ENCODE measurements at places on chromosomes 7 and 10.

- DNase-seq: no peak
Measured at GRCh38 chr10:113681533-113682470, 2.1 kb downstream of the CASP7 start.

DNA sequence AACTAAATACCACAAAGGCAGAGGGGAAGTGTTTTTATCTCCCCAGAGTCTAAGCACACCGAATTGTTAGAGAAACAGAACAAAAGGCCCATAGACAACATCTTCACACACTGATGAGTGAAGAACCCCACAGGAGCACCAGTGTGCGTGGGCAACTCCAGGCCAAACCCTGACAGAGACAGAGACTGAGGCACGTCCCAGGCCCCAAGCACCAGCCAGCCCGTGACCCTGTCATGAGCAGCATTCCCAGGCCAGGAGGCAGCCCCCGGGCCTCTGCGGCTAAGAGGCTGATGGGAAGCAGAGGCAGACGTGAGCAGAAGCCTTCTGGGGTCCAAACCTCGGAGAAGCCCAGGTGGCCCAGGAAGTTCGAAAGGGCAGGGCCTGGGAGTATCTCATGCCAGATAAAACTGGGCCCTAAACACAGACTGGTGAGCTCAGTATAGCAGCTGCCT is 184.4 kb downstream of the TCERG1L start:
- no peak for DNase-seq

GRCh38 chr10:90746829-90747228 is 111.0 kb downstream of the HTR7 start:
- no peak for DNase-seq

DNA sequence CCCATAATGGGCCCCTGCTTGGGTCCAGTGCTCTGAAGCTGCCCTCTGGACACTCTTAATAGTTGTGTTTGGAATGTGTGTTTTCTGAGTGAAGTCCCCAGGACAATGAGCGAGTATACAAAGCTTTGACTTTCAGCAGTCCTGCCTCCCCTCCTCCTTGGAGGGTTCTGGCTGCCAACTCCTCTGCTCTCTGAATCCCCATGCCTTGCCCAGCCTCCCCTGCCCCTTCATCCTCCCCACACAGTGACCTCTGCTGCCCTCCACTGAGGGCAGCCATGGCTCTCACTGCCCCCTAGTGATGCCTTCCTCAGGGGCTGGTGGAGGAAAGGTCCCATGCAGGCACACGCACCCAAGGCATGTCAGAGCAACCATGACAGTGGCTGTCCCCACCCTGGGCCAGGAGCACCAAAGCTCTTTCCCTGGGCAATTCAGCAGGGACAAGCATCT is 40.9 kb downstream of the FRMPD2 start:
- no peak for DNase-seq

DNA sequence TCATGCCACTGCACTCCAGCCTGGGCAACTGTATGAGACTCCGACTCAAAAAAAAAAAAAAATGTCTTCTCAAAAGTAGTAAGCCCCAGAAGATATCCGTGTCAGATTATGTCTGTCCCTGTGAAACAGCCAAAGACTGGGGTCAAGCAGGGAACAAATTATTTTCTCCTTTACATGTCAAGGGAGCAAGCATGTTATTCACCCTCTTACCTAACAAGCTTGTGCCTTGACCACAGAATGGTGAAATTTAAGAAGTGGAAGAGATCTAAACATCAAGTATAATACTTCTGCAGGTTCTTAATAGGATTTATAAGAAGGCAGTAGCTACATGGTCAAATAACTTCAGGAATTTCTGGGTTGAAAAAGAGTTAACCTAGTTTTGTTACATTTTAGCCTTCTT is 187.9 kb downstream of the ZNF365 start:
- DNase-seq: no peak

DNA sequence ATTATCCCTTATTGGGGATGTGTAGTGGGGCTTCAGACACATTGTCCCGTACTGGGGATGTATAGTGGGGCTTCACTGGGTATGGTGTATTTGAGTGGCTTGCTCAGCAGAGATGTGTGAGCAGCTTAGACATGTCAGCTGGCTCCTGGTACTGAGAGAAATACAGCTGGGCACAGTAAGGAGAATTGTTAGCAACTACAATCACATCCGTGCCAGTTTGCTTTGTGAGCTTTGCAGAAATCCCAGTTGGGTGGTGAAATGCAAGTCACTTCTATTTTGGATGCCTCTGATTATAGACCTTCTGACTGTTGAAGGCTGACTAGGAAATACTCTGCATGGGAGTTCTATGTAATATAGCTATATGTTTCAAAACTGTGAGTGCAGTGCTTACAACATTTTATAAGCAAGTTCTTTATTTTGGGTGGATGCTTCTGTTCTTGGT is 10.8 kb downstream of the CCNY start:
- no peak for DNase-seq

- no peak for DNase-seq
Measured at GRCh38 chr7:155361947-155362346, 64.3 kb downstream of the INSIG1 start.

DNA sequence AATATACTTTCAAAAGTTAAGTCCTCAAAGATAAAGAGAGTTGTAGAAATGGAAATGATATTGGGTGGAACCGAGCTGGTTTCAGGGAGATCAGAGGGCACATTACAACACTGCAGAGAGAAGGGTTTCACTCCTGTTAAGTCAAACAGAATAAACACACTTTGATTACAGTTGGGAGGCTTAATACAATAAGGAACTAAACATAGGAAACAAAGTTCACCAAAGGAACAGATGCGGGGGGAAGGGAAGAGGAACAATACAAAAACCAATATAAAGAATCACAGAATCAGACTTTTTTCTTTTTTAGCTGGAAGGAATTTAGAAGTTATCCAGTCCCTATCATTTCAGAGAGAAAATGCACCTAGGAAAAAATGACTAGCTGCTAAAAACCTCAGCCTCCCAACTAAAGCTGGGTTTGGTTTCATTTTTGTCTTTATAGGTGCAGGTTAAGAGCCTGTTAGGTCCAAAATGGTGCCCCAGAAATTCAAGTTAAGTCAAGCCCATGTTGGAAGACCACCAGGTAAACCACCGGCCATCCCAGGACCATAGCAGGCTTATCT is 81.9 kb downstream of the DNMBP start:
- DNase-seq: no peak

DNA sequence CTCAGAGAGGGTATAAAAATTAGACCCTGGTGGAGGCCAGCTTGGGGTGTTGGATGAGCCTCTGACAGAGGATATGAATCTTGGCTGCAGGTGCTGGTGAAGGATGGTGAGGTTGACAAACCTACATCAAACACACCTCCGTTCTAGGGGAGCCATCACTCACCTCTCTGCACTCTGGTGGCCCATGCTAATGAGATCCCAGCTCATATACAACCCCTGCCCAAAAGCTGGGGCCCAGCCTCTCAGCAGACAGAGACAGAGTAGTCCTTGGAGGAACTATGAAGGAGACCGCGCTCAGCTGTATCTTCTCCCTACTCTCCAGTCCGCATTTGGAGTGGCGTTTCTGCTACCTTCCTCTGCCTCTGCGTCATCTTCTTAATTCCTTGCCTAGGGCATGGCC is 83.1 kb upstream of the SORCS3 start:
- no peak for DNase-seq

DNA sequence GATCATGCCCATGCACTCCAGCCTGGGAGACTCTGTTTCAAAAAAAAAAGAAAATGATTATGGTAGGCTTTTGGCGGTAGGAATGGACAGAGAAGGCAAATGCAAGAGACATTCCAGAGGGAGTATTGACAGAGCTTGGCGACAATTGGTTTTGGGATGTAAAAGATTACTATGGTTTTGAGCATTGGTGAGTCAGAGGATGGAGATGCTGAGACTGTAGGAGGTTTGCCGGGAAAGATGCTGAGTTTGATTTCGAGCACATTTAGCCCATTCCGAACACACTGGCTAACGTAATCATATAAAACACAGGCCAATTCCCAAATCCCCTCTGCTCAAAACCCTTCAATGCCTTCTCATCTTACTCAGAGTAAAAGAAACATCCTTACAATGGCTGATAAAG is 161.6 kb upstream of the MKLN1 start:
- no peak for DNase-seq

DNA sequence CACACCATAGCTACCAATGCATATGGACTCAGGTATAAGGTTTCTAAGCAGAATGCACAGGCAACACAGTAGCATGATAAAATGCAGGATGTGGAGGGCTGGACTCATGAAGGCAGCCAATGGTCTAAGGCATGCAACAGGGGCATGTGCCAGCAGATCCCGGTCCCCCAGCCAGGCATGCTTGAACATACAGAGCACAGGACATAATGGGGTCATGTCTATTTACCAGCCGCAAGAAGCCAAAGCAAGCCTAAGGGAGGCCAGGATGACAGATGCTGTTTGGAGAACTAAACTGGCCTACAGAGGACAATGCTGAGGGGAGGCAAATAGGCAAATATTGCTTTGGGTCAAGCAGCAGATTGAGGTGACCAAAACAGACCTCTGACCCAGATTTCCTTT is 60.0 kb upstream of the PDLIM1 start:
- DNase-seq: no peak

DNA sequence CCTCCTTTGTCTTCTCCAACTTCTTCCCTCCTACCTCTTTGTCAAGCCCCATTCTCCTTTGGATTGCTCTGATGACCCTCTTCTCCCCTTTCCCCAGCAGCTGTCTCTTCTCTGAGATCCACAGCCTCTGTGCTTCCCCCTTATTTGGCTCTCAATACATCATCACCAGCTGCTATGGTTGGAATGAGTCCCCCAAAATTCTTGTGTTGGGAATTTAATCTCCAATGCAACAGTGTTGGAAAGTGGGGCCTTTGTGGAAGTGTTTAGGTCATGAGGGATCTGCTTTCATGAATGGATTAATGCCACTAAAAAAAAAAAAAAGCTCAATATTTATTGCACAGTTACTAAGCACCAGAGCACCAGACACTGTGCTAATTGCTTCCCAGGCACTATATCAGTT is 39.2 kb upstream of the FRMD4A start:
- DNase-seq: no peak

GRCh38 chr7:145557805-145558204 is 558.8 kb upstream of the CNTNAP2 start:
- no peak for DNase-seq

GRCh38 chr10:52729271-52730104 is 43.1 kb downstream of the MBL2 start:
- no peak for DNase-seq

- no peak for DNase-seq
Measured at GRCh38 chr7:75808106-75808505, 5.5 kb downstream of the CCL24 start.

GRCh38 chr7:159033956-159034355 is 110.7 kb downstream of the VIPR2 start:
- no peak for DNase-seq

All from NCI-H524 treated with DMSO at 0.1 percent for 48 hours (cell line).